Activated T-cell treated with anti-CD3 and anti-CD28 coated beads for 1 hour (primary cell): ENCODE measurements at places on chromosomes 7 and 10.

GRCh38 chr7:149838992-149839408 lies 825 bp downstream of the ZNF862 start:
- no peak for DNase-seq

DNA sequence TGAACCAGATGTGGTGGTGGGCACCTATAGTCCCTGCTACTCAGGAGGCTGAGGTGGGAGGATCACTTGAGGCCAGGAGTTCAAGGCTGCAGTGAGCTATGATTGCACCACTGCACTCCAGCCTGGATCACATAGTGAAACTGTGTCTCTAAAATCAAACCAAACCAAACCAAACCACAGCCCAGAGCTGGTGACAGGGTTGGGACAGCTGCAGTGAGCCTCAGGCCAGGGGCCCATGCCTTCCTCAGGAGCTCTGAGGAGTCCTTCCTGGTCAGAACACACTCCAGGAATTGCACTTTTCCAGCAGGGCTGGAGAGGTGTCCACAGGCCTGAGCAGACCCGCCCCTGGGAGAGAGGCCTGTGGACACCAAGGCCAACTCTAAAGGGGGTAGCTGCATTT lies 32.5 kb upstream of the OCM2 start:
- no peak for DNase-seq

DNA sequence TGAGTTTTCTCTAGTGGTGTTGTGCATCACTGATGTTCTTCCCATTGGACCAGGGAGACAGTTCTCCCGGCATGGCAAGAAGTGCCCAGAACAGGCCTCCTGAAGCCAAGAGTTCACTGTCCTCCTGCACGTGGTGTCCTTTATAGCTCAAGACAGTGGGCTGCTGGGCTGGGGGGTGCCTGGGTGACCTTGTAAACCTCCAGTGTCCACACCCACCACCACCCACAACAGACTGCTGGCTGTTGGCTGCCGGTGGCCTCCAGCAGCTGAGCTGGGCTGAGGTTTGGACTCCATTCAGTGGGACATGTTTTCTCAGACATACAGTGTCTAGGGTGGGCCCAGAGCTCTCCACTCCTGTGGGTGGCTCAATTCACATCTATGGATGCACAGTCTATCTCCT lies 42.2 kb downstream of the HK1 start:
- no peak for DNase-seq

GRCh38 chr7:151756076-151756731 lies 120.7 kb downstream of the PRKAG2 start:
- DNase-seq, result peak; percentile 41

DNA sequence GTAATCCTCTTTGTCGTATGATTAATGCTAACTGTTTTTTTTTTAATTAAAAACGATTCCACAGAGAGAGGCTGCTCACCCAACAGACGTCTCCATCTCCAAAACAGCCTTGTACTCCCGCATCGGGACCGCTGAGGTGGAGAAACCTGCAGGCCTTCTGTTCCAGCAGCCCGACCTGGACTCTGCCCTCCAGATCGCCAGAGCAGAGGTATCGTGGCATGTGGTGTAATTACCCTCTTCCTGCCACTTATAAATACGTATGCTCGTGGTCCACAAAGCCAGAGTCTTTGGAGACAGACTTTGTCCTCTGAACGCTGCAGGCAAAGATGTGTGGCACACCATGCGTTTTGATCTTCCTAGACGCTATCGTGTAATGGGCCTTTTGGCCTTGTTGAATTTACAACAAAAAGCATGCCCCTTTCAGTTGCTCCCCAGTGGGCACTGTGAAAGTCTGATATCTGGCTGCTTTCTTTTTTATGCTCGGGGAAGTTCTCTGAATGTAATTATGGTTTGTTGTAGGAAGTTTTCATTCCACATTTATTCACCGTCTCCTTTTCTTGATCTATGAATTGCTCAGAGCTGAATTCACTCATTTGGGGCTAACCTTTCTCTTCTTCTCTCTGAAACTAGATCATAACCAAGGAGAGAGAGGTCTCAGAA lies 33.6 kb upstream of the BTBD16 start:
- DNase-seq, result no peak

- no peak for DNase-seq
Measured at GRCh38 chr10:35388197-35388596, 51.9 kb downstream of the CCNY start.

DNA sequence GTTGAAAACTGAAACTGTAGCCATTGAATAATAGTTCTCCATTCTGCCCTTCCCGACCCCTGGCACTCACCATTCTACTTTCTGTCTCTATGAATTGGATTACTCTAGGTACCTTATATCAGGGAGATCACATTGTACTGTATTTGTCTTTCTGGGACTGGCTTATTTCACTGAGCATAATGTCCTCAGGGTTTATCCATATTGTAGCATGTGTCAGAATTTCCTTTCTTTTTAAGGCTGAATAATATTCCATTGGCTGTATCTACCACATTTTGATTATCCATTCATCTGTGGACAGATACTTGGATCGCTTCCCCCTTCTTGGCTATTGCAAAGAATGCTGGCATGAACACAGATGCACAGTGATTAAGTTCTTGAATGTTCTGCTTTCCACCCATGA lies 107.4 kb downstream of the CDH23 start:
- DNase-seq, result no peak

GRCh38 chr7:112566442-112567324 lies 85.9 kb downstream of the LSMEM1 start:
- no peak for DNase-seq

- no peak for DNase-seq
Measured at GRCh38 chr10:99528494-99529441, 4.0 kb upstream of the NKX2-3 start.

- no peak for DNase-seq
Measured at GRCh38 chr7:55120501-55121198, 101.8 kb downstream of the EGFR start.

DNA sequence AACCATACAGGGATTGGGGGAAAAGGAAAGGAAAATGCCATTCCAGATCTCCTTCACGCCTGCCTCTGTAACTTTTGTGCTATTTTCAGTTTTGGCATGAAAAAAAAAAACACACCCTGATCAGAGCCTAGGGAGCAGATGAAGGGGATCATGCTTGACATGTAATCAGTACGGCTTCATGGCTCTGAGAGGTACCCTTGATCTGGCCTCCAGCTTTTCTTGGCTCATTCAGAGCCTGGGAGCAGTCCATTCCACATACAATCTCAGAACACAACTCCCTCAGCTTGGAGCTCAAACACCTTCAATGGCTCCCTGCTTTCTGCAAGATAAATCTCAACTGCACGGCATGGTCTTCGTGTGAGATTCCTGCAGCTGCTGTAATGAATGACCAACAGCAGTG lies 422.8 kb upstream of the ZMIZ1 start:
- no peak for DNase-seq

GRCh38 chr10:119176166-119176565 lies 2.4 kb downstream of the PRDX3 start:
- DNase-seq, result no peak

GRCh38 chr10:109906316-109906715 lies 17.0 kb downstream of the XPNPEP1 start:
- DNase-seq, result no peak

DNA sequence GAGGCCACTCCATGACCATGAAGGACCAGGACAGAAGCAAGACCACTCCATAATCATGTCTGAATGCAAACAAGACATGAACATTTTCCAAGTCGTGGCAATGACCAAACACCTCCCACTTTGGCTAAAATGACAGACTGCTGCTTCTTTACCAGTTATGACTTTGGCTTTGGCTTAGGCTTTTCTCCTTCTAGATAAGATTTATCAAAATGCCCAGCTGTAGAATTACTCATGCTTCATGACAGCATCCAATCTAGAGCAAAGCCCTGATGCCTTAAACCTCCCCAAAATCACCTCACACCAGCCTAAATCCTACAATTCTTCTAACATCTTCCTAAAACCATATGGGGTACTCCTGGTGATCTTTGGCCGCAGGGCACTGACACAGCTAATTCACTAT lies 102.1 kb downstream of the VPS41 start:
- DNase-seq, result no peak

DNA sequence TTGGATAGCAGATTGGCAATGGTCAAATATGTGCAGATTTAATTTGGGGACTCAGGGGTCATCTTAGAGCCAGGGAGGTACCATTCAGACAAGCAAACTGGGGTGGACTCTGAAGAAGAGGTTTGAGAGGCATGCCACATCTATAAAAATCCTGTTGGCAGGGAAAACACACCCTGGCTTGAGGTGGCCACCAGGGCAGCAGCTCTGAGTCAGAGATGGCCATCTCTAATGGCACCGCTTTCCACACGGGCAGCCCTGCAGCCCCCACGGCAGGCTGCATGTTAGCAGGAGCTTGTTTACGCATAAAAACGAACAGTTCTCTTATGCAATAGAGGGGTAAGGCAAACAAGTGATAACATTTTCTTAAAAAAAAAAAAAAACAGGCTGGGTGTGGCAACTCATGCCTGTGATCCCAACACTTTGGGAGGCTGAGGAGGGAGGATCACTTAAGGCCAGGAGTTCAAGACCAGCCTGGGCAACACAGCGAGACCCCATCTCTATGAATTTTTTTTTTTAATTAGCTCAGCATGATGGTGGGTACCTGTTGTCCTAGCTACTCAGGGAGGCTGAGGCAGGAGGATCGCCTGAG lies 14.9 kb downstream of the DLG5 start:
- no peak for DNase-seq

DNA sequence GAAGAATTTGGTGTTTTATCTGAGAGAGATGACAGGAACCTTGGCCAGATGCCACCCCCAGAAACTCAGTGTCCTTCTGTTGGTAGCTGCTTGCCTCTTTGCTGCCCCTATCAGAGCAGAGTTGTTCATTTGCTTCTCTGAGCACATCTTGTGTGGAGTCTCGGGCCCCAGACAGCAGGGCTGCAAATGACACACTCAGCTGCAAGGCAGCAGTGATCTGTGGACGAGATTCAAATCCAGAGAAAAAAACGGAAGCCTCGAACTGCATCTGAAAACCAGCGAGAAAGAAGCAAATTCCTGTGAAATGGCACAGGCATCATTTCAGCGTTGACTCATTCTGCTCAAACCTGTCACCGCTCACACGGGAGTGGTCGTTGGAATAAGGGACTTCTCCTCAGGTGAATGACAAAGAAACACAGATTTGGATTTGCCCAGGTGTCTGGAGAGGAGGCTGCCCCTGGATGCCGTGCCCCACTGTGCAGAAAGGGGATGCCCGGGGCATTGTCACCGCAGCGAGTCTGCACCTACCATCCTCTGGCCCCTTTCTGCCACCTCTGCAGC lies 144.7 kb downstream of the PFKFB3 start:
- DNase-seq, result peak; percentile 23

- DNase-seq, result no peak
Measured at GRCh38 chr7:33529070-33529469, 376.3 kb upstream of the BMPER start.

GRCh38 chr7:95099106-95099505 lies 191.7 kb downstream of the PPP1R9A start:
- DNase-seq, result no peak

- no peak for DNase-seq
Measured at GRCh38 chr7:74082770-74083116, 861 bp upstream of the LIMK1 start.

GRCh38 chr7:139560678-139561077 lies 37.2 kb downstream of the CLEC2L start:
- no peak for DNase-seq

- no peak for DNase-seq
Measured at GRCh38 chr7:70630440-70630817, 501.5 kb upstream of the GALNT17 start.

- DNase-seq, result no peak
Measured at GRCh38 chr10:116096526-116096925, 176.5 kb downstream of the GFRA1 start.

GRCh38 chr10:80492848-80493521 lies 38.9 kb downstream of the TSPAN14 start:
- no peak for DNase-seq

GRCh38 chr7:76515999-76516443 lies 5.7 kb downstream of the UPK3B start:
- DNase-seq, result no peak

- DNase-seq, result no peak
Measured at GRCh38 chr10:63692220-63692896, 171.2 kb downstream of the REEP3 start.

GRCh38 chr7:503575-504111 lies 16.0 kb downstream of the PDGFA start:
- DNase-seq, result no peak

DNA sequence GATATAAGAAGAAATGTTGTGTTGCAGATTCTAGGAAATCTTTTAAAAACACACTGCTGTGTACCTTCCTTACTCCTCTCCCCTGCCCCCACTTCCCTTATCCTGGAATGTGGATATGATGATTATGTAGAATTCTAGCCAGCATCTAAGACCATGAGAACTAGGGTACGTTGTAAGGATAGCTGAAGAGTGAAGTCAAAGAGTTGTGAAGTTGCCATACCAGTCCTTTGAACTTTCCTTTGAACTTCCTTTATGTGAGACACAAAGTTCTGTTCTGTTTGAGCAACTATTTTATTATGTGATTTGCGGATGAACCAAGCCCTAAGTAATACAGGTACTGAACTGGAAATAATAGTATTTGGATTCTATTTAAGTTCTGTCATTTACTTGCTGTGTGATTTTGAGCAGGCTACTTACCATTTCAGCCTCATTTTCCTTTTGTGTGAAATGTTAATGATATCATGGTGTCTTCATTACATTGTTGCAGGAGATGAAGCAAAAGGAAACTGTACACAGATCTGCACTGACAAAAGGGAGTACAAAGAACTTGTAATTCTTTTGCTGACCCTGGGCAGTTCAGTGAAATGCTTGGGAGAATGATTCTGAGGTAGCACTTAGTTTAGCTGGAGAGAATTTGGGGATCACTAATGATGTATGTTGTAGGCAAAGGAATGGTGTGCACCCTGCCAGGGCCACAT lies 31.4 kb downstream of the RPA3 start:
- DNase-seq, result no peak

DNA sequence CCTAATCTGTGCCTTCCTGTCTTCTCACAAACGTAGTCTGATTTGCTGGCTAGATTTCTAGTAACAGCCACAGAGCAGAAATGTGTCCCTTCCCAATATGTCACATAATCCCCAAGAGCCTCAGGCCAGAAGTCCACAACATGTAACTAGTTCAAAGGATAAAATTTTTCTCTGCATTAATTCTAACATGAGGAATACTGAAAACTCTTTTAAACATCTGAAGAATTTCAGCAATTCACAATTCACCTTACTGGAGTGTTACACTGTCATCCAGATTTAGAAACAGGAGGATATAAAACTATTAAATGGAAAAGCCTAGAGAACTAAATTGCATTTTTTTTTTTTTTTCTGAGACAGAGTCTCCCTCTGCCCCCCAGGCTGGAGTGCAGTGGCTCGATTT lies 2.5 kb upstream of the DDX56 start:
- DNase-seq, result no peak
